ENCODE measurements at places on chromosomes 5 and 9.

DNA sequence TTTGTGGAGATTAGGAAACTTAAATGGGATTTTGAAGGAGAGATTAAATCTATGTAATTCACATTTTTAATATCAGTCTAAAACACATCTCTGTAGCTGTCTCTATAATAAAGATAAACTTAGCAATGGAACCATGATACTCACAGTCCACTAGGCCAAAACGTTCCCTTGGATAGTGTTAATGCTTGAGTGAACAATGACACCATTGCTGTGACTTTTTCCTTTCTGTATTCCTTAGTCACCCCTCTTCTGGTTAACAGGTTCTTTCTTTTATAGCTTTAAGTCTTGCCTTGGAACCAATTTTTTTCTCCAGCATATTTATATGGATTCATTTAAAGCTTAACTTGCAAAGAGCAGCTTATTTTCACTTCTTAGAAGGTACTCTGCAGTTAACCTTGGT, 63.3 kb downstream of the INSL6 start:
- DNase-seq, result no peak

DNA sequence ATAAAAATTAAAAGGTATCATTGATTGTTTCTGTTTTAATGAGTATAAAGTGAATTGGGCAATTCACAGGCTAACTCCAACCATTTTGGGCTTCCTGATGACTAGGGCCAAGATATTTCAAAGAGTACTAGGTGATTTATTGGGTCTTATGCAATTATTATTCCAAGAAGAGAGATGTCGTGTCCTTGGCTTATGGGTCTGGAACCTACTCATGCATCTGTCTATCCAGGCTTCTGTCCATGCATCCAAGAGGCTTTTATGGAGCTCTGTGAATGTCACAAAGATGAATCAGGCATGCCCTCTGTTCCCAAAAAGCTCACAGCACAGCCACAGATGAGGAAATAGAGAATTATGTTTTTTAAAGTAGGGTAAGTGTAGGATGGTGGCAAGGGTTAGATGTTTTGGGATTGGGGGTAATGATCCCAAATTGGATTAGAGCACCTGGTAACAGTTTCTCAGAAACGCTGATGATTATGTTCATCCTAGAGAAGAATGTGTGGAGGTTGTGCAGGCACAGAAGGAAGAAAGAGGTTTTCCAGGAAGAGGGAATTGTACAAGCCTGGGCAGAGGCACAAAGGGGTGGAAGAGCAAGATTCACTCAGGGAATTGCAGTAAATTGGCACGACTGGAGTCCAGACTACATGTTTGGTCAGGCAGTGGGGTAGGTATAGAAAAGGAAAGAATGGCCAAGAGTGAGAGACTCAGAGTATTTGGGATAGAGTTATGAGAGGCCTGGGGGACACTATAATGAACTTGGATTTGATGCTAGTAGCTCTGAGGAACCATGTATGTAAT, 83.0 kb upstream of the TNC start:
- peak; percentile 32 for DNase-seq

GRCh38 chr5:177372034-177372896, 12.0 kb upstream of the SLC34A1 start:
- peak; percentile 60 for DNase-seq

- DNase-seq, result no peak
Measured at GRCh38 chr9:123657941-123658340, 272.0 kb downstream of the DENND1A start.

DNA sequence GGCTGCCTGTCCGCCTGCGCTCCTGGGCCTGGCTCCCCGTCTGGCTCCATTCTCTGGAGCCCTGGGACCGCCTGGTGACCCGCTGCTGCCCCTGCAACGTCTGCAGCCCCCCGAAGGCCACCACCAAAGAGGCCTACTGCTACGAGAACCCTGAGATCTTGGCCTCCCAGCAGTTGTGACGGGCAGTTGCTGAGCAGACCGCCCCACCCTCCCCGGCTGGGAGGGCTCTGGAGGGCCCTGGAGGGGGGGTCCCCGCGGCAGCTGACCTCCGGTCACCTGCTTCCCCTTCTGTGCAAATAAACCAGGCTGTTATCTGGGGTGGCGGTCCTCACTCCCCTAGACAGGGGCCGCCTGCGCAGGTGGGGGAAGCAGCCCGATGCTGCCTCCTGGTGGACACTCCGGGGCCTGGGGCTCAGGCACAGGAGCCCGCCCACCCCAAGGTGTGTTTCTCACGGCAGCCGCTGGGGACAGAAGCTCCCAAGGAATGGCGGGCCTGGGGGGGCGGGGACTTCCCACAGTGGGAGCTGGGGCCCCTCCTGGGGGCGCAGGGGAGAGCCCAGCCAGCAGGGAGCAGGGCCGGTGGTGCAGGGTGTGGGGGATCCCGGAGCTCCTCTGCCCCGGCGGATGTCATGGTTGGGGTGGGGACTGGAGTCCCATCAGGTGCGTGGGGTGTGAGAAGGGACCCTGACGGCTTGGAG, 4.7 kb upstream of the TUBB4B start:
- DNase-seq, result peak; percentile 80

GRCh38 chr9:2210201-2210600, 195.1 kb downstream of the SMARCA2 start:
- no peak for DNase-seq

GRCh38 chr9:7777771-7778170, 21.8 kb downstream of the DMAC1 start:
- no peak for DNase-seq

DNA sequence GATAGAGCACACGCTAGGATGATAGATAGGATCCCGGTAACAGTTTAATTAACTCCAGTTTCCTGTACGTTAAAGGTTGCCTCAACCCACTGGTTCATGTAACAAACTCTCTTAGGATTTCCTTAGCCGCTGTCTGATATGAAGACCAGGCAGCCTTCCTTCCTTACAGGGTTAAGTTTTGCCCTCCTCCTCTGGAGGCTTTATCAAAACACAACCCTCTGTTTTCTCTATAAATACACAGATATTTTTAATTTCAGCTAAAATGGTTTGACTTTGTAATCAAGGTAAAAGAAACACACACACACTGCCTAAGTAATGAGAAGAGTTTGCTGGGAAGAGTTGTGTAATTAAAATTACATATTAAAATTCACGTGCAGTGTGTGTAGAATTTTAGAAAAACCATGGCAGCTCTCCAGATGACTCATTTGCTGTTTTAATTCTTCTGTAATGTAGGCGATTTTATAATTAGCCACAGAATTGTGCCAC, 369.8 kb downstream of the CSNK1G3 start:
- DNase-seq, result peak; percentile 33

DNA sequence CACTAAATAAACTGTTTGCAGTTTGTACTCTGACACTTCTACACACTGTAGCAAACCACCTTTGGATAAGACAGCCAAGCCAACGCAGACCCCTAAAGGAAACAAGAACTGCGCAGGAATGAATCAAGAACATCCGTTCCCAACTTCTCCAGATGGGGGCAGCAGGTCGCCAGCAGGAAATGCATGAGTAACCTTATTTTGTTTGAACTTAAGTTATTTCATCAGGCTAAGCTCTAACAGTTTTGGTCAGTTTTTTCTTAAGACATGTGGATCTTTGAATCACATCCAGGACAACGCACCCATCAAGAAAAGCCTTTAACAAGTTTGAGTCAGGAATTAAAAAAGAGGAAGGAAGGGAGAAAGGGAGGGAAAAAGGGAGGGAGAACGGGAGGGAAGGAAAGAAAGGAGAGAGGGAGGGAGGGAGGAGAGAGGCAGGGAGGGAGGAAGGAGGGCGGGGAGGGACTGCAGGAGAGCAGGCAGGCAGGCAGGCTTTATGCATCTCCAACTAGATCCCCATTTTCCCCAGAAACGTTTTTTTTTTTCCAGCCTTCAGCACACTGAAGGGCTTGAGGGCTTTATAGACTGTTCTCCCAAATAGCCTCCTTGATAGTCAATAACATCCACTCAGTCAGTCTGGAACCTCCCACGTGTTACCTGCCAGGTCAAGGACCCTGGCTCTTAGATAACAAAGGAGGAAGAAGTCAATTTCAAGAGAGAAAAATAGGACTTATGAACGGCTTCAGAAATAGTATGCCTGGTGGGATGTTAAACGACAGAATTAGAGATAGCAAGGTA, 22.2 kb downstream of the BHMT start:
- DNase-seq, result peak; percentile 77

GRCh38 chr9:90568667-90569066, 74.0 kb downstream of the DIRAS2 start:
- no peak for DNase-seq

- DNase-seq, result peak; percentile 46
Measured at GRCh38 chr9:124242331-124243194, 15.2 kb upstream of the NEK6 start.

DNA sequence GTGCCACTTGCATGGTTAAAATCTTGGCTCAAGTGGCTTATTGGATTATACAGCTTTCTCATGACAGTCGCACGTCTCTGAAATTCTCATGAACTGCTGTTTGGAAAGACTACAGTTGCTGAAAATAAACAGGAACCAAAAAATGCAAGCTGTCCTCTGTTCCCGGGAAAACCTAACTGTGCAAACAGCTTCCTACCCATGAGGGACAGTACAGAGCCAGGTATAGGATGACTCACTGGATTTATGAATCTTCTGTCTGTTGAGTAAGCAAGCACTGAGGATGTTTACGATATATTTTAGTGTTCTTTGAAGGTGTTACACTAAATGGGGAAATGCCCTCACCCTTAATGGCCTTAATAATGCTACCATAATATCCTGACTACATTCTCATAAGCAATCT, 380.3 kb upstream of the TNC start:
- no peak for DNase-seq

GRCh38 chr9:38059233-38059936, 9.6 kb downstream of the SHB start:
- no peak for DNase-seq

DNA sequence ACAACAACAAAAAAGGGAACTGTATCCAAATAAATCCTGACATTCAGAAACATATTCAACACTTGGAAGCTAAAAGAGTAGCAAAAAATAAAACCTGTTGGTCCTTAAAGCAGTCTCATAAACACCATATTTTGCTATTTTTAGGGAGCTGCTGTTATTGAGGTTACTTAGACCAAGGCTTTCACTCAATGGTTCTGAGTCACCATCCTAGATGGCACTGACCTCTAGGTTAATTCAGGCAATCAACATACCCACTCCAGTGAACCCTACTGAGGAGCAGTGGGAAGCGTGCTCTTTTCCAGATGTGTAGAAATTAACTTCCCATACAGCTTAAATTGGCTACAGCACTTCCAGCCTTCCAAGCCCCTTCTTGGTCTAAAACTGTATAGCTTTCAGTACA, 5.2 kb downstream of the GNAQ start:
- peak; percentile 61 for DNase-seq

DNA sequence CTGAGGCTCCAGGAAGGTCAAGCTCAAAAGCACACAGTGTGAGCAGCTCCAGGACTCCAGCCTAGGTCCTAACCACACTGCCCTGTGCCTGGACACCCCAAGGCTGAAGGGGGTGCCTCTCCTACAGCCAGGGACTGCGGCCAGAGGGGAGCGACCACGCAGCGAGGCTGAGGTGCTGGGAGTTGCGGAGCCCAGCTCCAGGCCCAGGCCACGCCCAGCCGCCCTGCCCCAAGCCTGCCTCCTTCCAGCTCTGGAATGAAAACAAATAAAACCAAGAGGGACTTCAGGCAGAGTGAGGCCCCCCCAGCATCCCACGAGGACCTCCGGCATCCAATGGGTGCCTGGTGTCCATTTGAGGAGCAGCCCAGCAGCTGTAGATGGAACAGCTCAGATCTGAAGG, 15.2 kb downstream of the VAV2 start:
- no peak for DNase-seq

DNA sequence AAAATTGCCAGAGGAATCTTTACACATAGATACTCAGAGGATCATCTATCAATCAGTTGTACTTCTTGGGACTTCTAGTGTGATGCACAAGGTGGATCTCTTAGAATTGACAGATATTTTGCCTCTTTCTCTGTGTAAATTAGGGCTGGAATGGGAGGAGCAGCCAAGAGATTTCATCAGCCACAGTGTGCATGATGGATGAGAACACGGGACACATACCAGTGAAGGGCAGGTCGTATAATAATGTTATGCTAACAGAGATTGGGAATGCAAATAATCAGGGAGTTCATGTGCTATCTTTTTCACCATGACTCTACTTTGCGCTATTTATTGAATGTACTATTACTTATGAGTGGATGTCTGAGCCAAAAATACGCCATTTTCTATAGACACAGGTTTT, 43.3 kb upstream of the ISOC1 start:
- no peak for DNase-seq

GRCh38 chr9:83473488-83473971, 64.7 kb downstream of the FRMD3 start:
- DNase-seq, result no peak

GRCh38 chr5:155293605-155294178, 280.1 kb downstream of the KIF4B start:
- DNase-seq, result no peak

DNA sequence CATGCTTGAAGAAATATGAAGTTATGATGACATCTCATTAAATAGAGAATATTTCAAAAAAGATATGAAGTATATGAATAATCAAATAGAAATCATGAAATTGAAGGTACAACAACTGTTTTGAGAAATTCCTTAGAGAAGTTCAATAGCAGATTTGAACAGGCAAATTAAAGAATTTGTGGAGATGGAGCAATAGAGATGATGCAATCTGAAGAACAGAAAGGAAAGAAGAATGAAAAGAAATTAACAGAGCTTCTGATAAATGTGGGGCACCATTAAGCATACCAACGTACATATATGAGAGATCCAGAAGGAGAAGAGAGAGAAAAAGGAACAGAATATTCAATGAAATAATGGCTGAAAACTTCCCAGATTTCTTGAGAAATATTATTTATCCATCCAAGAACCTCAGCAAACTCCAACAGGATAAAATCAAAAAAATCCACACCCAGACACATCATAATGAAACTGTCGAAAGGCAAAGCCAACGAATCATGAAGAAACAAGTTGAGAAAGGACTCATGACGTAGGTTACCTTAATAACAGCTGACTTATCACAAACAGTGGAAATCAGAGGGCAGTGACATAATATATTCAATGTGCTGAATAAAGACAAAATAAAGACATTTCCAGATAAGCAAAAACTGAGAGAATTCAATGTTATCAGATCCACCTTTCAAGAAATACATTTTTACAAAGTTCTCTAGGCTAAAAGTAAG, 297.2 kb upstream of the TARS1 start:
- no peak for DNase-seq

- DNase-seq, result no peak
Measured at GRCh38 chr9:121240472-121241135, 27.4 kb upstream of the GSN start.

- no peak for DNase-seq
Measured at GRCh38 chr5:2891781-2892180, 140.3 kb upstream of the IRX2 start.

DNA sequence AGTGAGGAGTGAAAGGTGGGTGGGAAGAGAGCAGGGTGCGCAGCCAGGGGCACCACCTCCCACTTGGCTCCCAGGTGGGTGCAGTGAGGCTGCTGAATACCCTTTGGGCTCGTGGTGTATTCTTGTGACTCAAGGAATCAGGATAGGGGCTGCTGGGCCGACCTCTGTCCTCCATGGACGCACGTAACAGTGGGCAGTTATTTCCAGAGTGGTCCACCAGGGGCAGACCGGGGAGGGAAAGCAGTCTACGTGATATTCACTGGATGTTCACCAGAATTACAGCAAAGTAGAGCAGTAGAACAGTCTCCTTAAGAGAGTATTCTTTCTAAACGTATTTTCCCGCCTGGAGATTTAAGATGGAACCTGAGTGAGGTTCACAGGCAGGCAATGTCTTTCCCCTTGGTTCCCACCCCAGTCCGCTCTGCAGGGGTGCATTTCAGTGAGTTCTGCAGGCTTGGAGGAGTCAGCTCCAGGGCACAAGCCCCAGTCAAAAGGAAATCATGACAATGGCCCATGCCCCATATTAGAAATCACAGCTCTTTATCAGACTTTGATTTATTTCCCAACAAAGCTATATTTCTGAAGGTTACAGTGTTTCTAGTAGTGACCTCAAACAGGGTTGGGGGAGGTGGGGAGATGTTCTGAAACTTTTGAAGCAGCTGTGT, 88.7 kb downstream of the SYK start:
- no peak for DNase-seq

Measured in myocyte (in vitro differentiated cells).